Activated T-cell treated with anti-CD3 and anti-CD28 coated beads, Interleukin-2, amount 50 U/mL, for 24 hours (primary cell): ENCODE measurements at places on chromosomes 1 and 21.

DNA sequence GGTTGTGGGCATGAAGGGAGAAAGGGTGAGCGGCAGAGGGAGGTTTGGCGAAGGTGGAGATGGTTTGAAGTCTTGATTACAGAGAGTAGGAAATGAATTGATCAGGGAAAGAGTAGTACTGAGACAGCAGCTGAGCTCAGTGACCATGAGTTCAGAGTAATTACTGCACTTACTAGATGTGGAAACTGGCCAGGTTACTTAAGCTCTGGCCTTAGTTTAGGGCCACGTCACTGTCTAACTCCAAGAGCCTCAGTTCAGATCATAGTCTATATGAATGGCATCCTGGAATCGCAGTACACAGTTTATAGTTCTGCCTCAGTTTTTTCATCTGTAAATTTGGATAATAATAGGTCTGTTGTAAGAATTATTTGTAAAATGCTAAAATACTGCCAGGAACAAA, 78.1 kb downstream of the KCTD3 start:
- no peak for DNase-seq

DNA sequence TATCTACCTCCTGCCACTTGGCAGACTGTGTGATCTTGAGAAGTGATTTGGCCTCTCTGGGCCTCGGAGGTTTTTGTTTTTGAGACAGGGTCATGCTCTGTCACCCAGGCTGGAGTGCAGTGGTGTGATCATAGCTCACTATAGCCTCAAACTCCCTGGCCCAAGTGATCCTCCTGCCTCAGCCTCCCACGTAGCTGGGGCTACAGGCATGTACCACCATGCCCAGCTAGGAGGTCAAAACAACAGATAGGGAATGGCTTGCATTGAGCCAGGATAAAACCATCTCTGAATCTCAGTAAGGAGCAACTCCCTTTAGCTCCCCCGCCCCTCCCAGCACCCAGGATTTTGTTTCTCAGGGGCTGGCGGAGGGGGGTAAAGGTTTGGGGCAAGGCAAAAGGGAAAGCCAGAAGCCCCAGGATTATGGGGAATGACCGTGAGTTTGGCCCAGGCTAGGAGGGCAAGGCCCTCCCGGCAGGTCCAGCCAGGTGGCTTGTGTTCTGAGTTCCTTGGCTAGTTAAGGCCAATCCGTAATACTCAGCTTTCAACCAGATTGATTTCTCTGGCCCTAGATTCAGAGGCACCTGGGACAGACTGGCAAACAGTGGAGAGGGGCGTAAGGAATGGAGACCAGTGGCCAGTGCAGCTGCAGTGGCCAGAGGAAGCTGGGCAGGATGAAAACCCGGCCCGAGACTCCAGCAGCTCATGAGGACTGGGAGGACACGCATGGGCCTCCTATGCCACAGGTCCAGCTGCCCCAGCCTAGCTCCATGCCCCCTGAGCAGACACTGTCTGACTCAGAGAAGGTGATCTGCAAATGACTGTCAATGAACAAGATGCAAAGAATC, 130.1 kb downstream of the DMRTB1 start:
- peak; percentile 17 for DNase-seq

DNA sequence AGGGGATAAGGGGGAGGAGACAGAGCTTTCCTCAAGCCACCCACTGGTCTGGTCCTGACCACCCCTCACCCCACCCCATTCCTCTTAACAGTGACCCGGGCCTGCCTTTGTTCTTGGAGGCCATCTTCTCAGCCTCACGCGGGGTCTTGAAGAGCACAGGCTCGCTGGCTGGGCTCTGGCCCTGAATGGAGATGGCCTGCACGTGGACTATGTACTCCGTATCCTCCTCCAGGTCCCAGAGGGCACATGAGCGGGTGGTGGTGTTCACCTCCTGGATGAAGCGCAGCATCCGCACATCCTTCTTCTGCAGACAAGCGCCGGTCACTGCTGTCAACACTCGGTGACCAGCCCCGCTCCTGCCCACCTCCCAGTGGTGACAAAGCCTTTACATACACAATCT, 2.6 kb downstream of the FNDC5 start:
- DNase-seq, result no peak

- no peak for DNase-seq
Observed at GRCh38 chr1:156490401-156491032, 10.1 kb downstream of the MEF2D start.

DNA sequence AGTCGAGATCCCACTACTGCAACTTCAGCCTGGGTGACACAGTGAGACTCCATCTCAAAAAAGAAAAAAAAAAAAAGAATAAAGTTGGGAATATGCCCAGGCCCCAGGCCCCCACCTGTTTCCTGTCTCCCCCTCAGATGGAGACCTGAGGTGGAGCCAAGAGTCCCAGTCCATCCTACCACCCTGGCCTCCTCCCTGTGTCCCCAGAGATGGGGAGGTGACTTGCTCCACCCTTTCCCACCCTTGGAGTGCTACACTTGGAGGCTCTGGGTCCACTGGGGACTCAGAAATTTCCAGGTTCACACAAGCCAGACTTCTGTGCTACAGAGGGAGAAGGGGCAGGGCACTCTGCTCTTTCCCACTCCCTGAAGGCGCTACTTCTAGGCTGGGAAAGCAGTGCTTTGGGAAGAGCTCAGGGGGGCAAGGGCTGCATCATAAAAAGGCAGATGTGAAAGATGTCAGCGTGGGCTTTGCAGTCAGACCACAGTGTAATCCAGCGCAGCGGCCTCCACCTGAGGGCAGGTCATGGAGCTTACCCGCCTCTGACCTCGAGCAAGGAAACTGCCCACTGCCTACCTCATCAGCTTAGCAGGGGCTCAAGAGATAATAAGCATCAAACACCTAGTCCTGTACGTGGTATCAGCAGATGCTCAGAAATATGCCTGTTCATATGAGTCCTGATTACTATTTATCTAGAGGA, 13.4 kb downstream of the TMEM63A start:
- no peak for DNase-seq

DNA sequence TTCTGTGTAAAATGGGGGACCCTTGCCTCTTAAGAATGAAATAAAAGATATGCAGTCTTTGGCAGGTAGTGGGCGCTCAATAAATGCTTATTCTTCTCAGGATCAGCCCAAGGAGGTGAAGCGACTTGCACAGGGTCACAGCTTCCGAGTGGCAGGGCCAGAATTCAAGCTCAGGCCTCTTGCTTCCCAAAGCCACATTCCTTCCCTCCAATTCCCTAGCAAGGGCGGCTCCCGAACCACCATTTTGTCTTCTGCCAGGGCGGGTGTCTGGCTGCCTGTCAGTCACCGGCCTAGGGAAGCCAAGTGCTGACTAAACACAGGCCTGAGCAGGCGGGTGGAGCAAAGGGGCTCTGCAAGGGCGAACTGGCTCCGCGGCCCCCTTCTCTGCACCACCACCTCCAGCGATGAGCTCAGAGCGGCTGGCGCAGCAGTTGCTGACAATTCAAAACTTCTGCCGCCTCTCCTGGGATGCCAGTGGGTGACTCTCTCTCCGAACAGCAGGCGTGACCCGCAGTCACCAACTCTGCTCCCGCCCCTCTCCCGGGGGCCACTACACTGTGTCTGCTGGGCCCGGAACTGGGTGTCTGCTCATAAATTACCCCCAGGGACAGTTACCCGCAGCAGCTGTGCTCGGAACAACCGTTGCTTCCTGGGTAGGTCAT, 10.8 kb downstream of the GPR3 start:
- DNase-seq, result peak; percentile 56

DNA sequence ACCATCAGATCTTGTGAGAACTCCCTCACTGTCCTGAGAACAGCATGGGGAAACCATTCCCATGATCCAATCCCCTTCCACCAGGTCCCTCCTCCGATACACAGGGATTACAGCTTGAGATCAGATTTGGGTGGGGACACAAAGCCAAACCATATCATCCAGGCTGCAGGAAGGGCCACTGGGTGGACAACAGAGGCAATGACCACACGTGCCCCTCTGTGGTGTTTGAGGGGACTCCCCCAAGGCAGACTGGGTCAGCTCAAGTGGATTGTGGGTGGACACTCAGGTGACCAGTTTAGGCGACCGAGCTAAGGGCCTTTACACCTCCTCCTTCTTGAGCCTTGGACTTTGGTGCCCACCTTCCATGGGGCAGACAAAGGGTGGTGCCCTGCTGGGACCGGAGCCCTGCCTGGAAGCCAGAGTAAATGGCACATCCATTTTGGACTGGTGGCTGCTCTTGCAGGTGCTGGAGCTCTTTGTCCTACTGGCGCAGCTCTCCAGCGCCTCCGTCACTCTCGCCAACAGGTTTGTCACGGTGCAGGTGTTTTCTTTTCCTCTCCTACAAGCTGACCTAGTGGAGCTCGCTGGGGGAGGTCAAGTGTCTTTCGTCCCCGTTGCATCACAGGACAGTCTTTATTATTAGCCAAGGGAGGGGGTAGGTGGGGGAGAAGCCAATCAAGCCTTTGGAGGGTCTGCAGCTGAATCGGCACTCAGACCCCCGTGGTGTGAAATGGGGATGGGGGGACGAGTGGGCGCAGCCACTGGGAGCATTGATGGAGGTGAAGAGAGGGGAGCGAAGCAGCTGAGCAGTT, 37.6 kb downstream of the CRYAA start:
- DNase-seq, result peak; percentile 20

- DNase-seq, result no peak
Observed at GRCh38 chr1:4052657-4053056, 152.6 kb upstream of the C1orf174 start.
